HFFc6 (cell line): ENCODE measurements at places on chromosomes 1 and 21.

DNA sequence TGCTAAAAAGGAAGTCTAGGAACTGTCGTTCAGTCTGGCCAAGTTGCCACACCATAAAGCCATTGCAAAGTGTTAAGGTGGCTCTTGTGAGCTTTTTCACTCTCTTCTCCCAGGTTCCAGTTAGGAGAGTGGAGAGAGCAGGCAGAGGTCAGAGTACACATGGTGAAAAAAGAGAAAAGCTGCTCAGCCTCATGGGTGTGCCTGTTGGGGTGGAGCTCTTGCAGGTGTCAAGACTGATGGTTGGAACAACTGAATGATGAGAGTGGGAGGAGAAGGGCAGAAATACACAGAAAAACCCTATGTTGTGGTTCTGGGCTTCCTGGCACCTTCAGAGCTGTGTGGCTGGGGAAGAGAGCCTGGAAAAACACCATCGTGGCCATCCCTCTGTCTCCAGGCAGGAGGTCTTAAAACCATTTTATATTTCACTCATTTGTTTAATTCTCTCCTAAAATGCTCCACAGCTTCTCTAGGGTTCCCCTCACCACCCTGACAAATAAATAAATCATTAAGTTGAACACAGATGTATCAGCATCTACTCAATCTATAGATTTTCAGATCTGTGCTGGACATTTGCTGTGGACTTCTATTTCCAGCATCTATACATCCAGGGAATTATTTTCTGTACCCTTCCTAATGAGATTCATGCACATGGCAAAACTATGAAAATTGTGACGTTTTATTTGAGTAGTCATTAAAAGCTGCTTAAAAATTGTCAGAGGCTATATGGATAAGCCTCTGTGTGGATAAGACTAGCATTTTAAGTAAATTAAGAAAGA, 17.5 kb downstream of the UBASH3A start:
- DNase-seq = no peak

- no peak for DNase-seq
Measured at GRCh38 chr1:148362216-148362611, 120.9 kb downstream of the PPIAL4G start.

DNA sequence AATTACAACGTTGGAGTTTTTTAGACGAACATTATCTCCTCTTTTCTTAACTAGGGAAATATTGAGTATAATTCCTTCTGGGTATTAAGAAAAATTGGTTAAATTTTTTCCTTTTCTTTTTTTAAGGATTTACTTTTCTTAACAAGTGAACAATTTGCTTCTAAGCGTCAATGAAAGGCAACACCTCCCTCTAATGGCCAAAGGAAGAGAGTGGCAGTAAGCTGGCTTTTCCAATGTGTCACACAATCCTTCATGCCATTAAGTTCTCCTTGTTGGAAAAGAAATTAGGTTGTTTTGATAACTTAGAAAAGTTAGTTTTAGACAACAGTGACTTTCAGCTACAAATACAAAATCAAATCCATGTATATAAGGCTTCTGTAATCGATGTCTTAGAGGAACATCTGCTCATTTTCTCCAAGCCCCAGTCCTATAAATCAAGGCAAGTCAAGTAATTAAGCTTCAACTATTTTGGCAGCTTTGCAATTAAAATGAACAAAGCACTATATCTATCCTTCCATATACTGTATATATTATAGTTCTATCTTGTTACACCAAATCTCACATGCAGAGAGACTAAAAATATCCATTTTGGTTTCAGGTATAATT, 62.8 kb downstream of the EDEM3 start:
- peak; percentile 49 for DNase-seq

- DNase-seq = no peak
Measured at GRCh38 chr1:174274452-174274851, 115.1 kb downstream of the RABGAP1L start.
